ENCODE measurements at places on chromosomes 6 and 20.
A peak's percentile ranks its signal among the peaks of the same experiment; 100 is the strongest.

DNA sequence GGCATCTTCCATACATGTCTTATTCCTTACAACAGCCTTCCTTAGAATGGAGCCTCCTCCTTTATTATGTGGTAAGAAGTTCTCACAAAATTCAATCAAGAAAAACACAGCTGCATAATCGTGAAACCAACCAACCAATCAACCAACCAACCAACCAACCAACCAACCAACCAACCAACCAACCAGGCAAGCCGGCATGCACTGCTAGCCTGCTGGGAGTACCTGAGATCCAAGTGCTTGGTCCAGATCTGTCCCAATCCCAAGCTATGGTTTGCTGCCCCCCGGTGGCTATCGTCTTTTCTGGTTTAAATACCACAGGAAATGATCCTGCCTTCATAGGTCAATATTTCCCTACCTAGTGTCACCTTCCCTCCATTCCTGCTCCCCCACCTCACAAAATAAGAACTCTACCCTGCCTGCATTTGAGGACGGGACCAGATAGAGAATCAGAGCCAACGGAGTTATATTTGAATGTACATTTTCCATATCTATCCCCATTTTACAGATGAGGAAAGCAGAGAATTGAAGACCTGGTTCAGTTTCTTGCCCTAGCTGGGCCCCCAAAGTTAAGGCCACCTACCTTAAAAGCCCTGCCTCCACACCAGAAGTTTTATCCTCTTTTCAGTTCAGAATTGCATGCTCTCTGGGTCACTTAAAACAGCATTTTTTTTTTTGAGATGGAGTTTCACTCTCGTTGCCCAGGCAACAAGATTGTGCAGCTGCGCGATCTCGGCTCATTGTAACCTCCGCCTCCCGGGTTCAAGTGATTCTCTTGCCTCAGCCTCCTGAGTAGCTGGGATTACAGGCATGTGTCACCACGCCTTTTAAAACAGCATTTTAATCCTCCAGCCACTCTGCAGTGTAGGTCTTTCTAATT is 27.1 kb downstream of the RAB44 start:
- peak; percentile 62 for DNase-seq

GRCh38 chr20:5703681-5704101 is 46.5 kb upstream of the SHLD1 start:
- no peak for DNase-seq

GRCh38 chr20:18391686-18392085 is 75.1 kb downstream of the DZANK1 start:
- DNase-seq: no peak

DNA sequence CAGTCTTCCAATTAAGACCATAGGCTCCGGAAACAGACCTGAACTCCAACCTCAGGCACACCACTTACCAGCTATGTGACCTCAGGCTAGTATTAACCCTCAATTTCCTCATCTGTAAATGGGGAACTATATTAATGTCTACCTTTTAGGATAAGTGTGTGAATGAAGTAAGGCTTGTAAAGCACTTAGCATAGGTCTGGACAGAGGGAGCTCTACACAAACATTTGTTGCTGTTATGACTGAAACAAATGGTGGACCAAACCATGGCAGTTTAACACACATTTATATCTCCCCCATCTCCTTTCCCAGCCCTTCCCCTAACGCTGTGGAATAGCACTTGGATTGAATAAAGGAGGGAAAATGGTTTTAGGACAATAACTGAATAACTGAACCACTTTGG is 48.7 kb downstream of the TSHZ2 start:
- DNase-seq: no peak

GRCh38 chr6:148619891-148620290 is 126.9 kb upstream of the UST start:
- DNase-seq: no peak

DNA sequence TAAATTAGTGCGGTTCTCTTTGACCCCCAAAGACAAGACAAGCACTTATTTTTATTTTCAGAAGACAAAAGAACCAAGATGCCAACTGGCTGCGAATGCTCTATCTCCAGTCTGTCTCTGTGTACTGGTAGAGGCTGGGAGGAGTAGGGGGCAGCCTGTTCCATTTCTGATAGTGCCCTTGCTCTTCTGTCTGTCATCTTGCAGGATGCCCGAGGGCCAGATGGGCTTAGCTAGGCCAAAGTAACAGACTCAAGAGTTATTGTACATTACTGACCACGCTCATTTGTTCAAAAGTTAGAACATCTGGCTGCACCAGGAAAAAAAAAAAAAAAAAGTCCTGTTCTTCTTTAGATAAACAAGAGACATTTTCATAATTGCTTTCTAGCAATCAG is 198.1 kb upstream of the UST start:
- DNase-seq: no peak

GRCh38 chr6:118982575-118982911 is 47.6 kb upstream of the MCM9 start:
- no peak for DNase-seq

- no peak for DNase-seq
Measured at GRCh38 chr6:160258346-160259142, at the start of gene SLC22A2. SLC22A2 (minus strand) TSS chr6:160258821; CDS start chr6:160258757, 64 bp downstream.

DNA sequence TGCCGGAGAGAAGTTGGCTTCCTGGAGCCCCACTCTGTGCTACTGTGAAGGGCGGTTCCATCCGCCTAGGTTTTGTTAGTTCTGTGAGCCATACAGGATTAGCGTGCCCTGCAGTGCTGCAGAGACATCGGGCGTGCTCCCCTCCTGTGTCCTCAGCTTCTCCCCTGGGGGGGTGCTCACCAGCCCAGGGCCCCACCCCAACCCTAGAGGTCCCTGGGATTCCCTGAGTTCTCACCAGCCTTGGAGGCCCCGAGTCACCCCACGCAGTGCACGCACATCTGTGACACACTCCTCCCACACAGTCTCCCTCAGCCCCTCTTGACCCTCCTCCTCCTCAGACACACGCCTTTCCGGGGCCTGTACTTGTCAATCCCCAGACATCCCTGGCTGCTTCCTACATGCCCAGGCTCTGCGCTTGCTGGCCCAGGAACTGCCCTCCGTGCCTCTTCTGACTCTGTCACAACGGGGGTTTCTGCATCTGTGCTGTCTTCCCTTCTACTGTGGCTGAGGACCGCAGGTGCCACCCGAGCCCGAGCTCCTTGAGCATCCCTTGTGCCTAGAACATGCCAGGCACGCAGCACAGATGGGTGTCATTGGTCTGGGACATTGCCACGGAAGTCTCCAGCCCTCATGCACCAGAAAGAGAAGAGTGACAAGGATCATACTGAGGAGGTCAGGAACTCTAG is 123.2 kb upstream of the RPS6KA2 start:
- no peak for DNase-seq

GRCh38 chr20:63014710-63015109 is 7.9 kb upstream of the BHLHE23 start:
- no peak for DNase-seq

Data from CD4-positive, alpha-beta T cell treated with Interleukin-6 for 4 hours (primary cell).